ENCODE measurements at places on chromosomes 7 and 10. TPM values are rescaled to one million over a fixed set of nuclear protein-coding genes. Genes with fewer than 3 reads are reported as not detected.

DNA sequence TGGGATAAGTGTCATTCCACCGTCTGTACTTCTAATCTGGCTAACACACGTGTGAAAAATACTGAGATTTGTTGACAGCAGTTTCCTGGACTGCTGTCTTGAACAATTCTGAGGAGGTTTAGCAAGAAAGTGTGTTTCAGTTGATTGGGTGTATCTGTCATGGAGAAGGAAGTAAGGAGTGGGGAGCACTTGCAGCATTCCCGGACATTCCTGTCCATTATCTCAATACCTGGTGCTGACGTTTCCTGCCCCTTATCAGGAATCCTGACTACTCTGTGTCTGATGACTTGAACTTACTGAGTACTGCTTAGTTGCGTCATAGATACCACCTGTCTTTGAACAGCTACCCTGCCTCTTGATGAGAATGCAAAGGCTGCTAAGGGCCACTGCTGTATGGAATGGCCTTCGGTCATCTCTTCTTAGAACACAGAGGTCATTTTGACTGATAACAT is 72.0 kb upstream of the VKORC1L1 start:
- no peak for DNase-seq

DNA sequence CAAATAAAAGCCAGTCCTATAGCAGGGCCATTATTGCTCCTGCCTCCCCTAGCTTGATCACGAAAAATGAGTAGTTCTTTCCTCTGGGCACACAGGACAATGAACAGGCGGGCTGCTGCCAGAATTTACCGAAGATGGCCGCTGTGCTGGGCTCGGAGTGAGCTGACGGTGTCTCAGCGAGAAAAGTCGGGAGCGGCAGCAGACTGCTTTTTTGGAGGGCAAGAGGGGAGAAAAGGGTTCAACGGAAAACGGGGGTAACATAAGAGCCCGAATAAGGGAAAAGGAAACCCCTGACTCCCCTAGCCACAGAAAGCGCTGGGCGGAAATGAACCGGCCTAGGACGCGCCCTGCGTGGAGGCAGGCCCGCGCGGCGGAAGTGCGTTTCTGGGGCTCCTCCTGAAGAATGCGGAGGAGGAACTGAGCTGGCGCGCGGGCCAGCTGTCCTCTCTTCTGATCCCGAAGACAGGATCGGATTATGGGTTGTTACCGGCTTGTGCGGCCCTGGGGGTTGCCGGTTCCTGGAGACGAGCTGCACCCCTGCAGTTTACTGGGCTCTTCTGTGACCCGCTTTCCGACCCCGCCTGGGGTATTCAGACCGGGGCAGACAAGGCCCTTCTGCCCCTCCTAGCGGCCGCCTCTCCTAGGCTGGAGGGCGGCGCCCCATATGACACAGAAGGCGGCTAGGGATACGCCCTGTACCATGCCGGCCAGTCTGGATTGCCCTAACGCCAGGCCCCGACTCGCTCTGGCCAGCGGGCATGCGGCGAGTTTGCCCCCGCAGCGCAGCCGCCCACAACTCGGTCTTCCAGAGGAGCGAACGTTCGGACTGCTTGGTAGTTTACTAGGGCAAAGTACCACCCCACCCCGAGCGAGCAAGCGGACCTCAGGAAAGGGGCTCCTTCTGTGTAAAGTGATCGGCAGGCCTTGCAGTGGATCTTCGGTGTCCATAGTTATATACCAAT is 30.1 kb upstream of the KMT2E start:
- DNase-seq = peak; percentile 88

GRCh38 chr10:86972613-86973380 is 4.5 kb downstream of the ADIRF start:
- no peak for DNase-seq

The WNT16 gene
- total RNA-seq = not detected

The MSMB gene
- not detected for total RNA-seq

Measured in MG63 (cell line).